ENCODE measurements at places on chromosomes 16 and 17.

DNA sequence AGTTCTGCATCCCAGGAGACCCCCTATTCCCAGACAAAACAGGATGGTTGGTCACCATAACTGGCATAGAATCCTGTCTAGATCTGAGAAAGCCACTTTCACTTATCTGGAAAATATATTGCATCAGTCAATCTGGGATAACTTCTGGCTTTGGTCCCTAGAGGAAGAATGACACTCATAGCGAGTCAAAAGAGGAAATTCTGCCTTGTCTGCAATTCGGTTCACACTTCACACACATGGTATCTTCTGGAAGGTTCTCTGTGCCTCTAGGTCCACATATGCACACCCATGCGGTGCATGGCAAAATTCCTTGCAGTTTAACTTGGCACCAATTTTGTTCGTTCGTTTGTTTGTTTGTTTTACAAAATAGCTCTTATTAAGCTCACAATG is 49.2 kb upstream of the WSCD1 start:
- no peak for DNase-seq

DNA sequence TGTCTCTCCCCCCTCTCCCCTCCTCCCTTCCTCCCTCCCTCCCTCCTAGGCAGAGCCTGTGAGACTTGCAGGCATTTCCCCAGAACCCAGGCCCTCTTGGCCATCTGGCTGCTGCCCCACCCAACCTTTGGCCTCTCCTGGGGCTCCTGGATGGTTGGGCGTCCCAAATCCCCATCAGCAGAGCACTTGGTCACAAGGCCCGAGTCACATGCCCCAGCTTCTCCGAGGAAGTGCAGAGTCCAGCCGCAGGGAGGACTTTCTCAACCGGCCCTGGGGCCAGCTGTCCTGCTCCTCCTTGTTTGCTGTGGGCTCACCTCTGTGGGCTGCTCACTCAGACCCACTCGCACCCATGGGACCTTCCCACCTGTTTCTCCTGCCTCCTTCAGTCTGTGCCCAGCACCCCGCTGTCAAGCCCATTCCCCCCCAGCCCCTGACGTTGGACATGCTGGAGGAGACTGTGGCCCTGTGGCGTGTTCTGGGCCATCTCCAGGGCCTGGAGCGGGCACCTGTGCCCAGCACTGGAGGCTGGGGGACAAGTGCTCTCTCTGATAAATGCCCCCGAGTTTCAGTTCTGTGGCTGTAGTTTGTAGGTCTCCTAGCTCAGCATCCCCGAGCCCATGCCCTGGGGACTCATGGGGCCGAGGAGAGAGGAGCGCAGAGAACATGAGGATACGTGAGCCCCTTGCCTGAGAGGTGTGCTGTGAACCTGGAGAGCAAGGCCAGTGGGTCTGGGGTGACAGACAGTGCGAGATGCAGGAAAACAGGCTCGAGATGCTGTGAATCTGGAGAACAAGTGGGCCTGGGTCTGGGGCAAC is 42.3 kb upstream of the ZNF750 start:
- peak; percentile 90 for DNase-seq

DNA sequence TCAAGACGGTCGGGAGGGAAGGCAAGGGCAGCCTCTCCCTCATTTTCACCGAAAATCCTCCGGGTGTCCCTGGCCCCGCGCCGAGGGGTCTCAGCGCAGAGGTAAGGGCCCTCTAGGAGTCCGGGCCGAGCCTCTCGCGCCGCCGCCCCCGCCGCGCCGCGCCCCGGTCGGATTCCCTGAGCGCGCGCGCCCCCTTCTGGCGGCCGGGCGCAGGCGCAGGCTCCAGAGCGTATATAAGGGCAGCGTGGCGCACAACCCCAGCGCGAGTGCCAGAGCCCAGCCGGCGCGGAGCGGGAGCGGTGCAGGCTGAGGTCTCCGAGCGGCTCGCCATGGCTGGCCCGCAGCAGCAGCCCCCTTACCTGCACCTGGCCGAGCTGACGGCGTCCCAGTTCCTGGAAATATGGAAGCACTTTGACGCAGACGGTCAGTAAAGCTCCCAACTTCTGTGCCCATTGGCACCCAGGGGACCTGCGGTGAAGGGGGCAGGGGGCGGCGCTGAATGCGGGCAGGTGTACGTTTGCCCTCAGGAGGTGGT is at the start of gene CALB2:
Gene CALB2, plus strand, starts transcription at position 260 of the 535 bp plus-strand sequence. Its CDS starts 70 bp downstream, at position 330.
- DNase-seq = peak; percentile 88

DNA sequence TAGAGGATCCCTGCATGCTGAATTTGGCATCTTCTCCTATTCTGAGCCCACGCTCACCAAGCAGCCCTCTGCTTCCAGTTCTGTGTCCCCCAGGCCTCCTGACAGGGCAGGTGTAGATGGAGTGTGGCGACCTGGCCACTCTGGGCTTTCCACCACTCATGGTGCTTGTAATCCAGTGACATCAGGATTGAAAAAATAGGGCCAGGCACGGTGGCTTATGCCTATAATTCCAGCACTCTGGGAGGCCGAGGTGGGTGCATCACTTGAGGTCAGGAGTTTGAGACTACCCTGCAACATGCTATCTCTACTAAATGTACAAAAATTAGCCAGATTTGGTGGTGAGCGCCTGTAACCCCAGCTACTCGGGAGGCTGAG is 29.4 kb downstream of the UNK start:
- DNase-seq = peak; percentile 62

DNA sequence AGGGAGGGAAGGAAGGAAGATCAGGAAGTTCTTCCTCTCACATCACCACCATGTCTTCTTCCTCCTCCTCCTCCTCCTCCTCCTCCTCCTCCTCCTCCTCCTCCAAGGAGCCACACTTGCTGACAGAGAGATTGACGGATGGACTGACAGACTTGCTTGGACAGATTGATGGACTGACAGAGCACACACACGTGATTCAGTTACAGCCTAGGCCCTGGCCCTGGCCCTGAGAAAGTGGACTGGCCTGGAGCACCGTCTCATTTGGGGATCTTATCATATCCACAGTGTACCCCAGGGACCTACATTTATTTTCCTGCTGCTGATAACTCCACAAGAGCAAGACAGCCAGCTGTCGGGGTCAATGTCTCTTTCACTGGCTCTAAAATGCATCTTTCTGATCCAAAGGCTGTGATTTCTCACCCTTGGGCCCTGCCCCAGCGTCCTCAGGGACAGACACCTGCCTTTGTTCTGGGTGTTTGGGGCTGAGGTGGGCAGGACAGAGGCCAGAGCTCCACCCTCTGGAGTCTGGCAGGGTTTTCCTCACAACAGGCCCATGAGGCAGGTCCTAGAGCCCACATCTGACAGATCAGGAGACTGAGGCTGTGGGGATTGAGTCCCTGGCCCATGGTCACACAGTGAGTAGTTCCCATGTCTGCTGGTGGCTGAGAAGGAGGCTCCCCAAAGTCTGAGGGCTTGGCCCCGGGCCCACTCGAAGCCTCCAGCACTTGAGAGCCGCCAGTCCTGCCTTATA is 2.3 kb upstream of the P2RX1 start:
- DNase-seq = no peak

GRCh38 chr16:10937068-10937859 is 5.0 kb downstream of the DEXI start:
- DNase-seq = peak; percentile 64

GRCh38 chr16:35745821-35746248 is 2286.4 kb downstream of the TP53TG3F start:
- no peak for DNase-seq

- no peak for DNase-seq
These were observed 281.7 kb upstream of the ERCC4 start for GRCh38 chr16:13638218-13638617.

GRCh38 chr16:84318091-84318975 is 23.7 kb downstream of the WFDC1 start:
- peak; percentile 61 for DNase-seq
